ENCODE measurements at places on chromosomes 5 and 9.

GRCh38 chr5:142186857-142187594 lies 78.4 kb downstream of the NDFIP1 start:
- no peak for DNase-seq

- no peak for DNase-seq
Measured at GRCh38 chr5:172558076-172558976, 82.7 kb upstream of the NEURL1B start.

GRCh38 chr9:38415856-38416255 lies 8.4 kb downstream of the IGFBPL1 start:
- no peak for DNase-seq

DNA sequence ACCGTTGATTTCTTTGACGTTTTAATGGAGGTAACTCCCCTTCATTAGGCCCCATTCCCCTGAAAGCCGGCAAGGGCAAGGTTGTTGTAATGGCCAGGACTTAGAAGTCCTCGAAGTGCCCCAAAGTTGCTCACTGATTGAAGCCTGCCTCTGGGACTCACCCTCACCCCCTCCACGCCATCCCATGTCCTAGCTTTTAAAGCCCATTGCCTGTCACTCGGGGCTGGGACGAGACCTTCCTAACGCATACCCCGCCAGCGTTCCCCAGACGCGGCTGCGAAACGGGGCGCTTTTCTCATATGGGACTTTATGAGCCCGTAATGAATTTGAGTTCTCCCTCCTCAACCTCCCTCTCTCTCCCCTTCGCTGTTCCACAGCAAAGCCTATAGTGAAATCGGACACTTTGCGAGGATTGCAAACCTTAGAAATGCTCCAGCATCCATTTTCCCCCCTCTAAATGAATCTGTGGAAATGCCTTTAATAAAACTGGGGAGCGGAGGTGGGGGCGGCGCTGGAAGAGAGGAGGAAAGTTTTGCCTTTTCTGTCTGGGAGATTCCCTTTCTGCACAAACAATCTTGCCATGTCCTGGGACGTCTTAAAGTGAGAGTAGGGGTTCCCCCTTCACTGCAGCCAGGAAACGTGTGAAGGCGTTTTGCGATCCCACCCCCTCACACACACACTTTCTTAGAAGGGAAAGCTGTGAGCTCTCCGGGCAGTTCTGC lies 1.5 kb downstream of the PAPPA start:
- no peak for DNase-seq

DNA sequence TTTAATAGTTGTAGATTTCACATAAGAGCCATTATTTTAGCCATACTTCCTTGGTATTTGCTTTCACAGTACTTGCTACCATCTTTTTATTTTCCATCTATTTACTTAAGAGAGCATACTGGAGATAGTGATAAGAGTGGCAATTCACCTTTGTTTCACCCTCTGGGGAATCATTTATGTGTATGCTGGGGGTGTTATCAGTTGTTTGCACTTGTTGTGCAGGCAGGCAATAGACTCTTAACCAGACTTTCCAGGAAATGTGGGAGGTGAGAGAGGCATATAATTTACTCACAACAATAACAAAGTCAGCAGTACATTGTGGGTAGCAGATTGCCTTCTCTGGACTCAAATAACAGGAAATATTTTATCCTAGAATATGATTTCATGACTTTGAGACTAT lies 1018.3 kb downstream of the CDH12 start:
- DNase-seq: no peak

- no peak for DNase-seq
Measured at GRCh38 chr5:112697322-112697721, 40.4 kb upstream of the APC start.

DNA sequence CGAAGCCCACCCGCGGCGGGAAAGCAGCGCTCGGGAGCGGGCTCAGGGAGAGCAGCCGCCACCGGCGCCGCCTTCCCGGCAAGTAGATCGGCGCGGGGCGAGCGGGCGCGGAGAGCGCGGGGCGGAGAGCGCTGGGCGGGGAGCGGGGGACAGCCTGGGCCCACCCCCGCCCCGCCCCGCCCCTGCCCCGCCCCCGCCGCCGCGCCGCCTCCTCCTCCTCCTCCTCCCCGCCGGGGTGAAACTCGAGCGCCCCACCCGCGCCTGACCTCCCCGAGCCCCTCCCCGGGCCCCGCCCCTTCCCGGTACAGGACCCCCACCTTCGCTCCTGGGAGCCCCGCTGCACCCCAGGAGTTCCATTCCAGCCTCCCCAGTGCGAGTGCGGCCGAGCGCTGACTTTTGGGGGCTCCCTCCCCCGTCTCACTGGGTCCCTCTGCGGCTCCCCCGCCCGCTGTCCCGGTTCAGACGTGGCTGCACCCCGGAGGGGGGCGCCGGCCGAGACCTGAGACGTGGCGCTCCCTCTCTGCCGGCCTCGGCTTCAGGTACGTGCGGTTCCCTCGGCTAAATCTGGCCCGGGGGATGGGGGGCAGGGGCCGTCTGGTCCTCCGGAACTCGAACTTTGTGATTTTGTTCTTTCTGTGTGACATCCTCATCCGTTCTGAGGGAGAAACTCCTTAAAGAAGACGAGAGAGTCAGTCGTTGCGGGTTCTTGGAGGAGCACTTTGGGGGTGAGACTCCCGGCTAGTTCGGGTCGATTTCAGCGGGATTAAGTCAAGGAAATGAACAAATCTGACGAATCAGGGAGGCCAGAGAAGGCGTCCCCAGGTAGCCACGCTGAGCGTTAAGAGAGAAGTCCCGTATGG lies at the start of gene SEMA5A:
TSS of gene SEMA5A (minus strand) at position 84 of the 860 bp plus-strand sequence. CDS start 166,129 bp downstream, outside the sequence.
- peak; percentile 41 for DNase-seq

All from CD4-positive, alpha-beta T cell treated with Interleukin-21 for 1 hour (primary cell).